ENCODE measurements at places on chromosomes 3 and 15. TPM values are rescaled to one million over a fixed set of nuclear protein-coding genes. Genes with fewer than 3 reads are reported as not detected.

Gene CFAP44
- 6.4 TPM for total RNA-seq

Gene LCTL
- not detected for total RNA-seq

Gene SLITRK3
- not detected for total RNA-seq

Gene SLC30A4
- total RNA-seq: 3.7 TPM

Gene PRR20G
- not detected for total RNA-seq

Gene EPHB3
- 0.10 TPM for total RNA-seq

Gene ZBBX
- total RNA-seq: not detected

Gene DHX36
- total RNA-seq: 81.8 TPM

Gene EIF1B
- total RNA-seq: 36.2 TPM

Gene DLL4
- not detected for total RNA-seq

Gene ISL2
- total RNA-seq: 1.5 TPM

Gene RNF111
- 48.2 TPM for total RNA-seq

Gene SNUPN
- 30.8 TPM for total RNA-seq

Gene MOBP
- not detected for total RNA-seq

Gene ACTC1
- total RNA-seq: not detected

Gene PPP1R14D
- total RNA-seq: not detected

Gene PPCDC
- 39.6 TPM for total RNA-seq

Gene TOPAZ1
- total RNA-seq: not detected

Gene SORD
- 6.7 TPM for total RNA-seq

Gene PLA2G4B
- total RNA-seq: 12.9 TPM

Gene IL12A
- 1.5 TPM for total RNA-seq
